ENCODE measurements at places on chromosomes 4 and X. TPM values are rescaled to one million over a fixed set of nuclear protein-coding genes. Genes with fewer than 3 reads are reported as not detected.

Gene TCEAL2
- not detected for total RNA-seq

Gene MEPE
- not detected for total RNA-seq

DNA sequence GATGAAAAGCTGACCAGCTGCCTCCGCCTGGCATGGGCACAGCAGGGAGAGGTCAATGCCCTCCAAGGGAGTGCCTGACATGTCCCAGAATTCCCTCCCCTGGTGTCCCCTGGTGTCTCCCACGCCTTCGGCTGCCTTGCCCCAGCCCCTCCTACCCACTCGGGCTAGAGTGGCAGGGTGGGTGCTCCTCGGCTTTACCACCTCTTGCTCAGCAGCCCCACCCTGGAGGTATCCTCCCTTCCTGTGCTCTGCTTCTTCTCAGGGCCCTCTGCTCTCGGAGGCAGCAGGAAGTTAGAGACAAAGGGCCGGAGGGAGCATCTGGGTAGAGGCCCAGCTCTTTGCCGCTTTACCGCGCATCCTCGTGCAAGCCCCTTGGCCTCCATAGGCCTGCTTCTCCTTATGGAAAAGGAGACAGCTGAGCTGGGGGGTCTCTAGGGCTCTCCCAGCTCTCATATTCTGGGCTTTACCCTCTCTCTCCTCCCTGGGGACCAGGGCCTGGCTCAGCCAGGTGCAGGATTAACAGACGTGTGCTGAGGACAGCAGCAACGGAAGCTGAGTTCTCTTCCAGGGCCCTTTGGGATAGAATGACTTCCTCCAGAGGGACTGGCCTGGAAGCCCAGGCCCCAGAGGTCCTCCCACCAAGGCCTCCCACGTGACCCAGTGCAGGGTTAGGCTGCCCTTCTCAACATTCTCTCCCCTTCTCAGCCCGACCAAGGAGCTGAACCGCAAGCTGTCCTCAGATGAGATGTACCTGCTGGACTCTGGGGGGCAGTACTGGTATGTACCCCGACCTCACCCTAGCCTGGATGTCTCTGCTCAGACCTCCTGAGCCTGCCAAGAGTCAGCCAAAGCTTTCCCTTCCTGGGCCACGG, 17.2 kb downstream of the XPNPEP2 start:
- DNase-seq = no peak

GRCh38 chrX:47539860-47540259, 21.1 kb upstream of the ARAF start:
- no peak for DNase-seq

- no peak for DNase-seq
These were observed 75.9 kb downstream of the AASDH start for GRCh38 chr4:56311299-56311975.

GRCh38 chr4:43992552-43992951, 456.1 kb downstream of the KCTD8 start:
- no peak for DNase-seq
